ENCODE measurements at places on chromosomes 16 and 17.
A peak's percentile ranks its signal among the peaks of the same experiment; 100 is the strongest.

DNA sequence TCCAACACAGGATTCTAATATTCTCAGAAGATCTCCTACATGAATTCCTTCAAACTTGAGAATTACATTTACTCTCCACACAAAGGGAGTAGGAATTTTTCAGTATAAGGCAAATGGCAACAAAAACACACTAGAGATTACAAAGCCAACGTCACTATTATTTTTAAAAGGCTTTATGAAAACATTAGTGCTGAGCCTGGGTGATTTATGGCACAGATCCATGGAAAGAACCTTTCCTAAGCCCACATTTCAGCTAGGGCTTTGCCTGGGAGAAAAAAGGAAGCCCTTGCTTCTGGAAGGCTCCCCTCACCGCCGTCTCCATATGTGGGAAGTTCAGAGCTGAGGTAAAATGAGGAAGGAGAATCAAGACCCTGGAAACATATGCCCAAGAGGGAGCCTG, 499.4 kb upstream of the HSBP1 start:
- no peak for DNase-seq

DNA sequence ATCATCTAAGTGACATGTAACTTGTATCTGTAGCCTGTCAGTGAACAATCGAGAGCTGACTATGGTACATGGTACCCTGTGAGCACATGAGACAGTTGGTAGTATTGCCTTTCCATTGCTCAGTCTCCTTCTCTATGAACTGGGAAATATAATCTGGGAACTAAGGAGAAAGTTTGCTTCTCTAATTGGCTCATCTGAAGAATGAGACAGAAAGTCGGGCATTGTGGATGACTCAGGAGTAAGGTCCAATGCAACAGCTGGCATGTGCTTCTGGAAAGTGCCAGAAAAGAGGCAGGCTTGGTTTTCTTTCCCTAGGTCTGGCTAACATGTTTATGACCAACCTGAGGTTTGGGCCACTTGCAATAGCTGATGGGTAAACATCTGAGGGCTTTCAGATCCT, 51.9 kb downstream of the ZZEF1 start:
- DNase-seq = no peak

DNA sequence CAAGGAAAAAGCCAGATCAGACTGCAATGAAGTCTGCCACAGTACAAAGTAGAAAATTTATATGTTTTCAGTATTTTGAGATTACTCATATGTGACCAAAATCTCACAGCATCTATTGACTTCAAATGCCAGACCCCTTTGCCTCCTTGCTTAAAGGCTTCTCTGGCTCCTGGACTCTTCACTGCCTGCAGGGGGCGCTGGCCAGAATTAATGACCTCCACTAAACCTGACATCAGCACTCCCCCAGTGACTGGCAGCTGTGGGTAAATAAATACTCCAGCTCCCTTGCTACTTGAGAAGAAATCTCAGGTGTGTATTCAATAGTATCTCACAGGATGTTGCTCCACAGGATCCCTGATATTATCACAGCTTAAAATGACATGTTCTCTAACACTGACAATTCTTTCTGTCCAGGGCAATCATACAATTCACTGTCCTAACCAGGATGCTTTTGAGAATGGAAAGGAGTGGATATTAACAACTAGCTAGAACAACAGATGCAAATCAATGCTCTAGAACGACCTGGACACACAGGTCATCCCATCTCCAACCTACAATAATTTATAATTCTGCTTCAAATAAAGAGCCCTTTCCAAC, 4.0 kb downstream of the BECN1 start:
- DNase-seq = no peak

DNA sequence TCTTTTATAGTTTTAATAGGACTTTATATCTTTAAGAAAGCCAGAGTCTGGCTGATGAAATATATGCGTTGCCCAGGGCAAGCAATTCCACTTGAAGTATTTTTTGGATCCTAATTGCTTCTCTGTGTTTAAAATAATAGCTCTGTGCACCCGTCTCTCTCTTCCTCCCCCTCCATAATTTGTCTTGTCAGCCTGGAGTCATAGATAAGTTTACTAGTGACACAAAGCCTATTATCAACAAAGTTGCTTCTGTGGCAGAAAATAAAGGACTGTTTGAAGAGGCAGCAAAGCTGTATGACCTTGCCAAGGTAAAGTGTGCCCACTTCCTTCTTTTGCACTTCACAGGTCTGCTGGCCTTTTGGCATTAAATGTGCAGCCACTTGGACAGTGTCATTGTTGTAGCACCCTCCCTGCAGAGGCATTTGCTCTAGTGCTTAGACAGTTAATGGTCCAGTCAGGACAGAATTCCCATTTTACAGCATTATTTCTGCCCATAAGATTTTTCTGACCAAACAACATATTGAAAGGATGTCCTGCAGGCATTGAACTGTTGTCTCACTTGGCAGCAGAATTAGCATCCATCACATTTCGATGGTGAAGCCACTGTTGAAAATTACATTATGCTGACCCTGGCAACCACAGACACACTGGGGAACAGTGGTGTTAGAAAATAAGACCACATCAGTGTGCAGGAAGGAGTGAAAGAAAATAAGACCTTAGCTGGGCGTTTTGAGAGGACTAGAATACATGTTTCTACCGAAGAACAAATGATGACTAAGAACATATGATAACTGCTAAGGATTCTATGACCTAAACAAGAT, 28.4 kb upstream of the SLC12A3 start:
- DNase-seq = no peak

- DNase-seq = no peak
Observed at GRCh38 chr16:56370875-56371659, 54.3 kb downstream of the AMFR start.

DNA sequence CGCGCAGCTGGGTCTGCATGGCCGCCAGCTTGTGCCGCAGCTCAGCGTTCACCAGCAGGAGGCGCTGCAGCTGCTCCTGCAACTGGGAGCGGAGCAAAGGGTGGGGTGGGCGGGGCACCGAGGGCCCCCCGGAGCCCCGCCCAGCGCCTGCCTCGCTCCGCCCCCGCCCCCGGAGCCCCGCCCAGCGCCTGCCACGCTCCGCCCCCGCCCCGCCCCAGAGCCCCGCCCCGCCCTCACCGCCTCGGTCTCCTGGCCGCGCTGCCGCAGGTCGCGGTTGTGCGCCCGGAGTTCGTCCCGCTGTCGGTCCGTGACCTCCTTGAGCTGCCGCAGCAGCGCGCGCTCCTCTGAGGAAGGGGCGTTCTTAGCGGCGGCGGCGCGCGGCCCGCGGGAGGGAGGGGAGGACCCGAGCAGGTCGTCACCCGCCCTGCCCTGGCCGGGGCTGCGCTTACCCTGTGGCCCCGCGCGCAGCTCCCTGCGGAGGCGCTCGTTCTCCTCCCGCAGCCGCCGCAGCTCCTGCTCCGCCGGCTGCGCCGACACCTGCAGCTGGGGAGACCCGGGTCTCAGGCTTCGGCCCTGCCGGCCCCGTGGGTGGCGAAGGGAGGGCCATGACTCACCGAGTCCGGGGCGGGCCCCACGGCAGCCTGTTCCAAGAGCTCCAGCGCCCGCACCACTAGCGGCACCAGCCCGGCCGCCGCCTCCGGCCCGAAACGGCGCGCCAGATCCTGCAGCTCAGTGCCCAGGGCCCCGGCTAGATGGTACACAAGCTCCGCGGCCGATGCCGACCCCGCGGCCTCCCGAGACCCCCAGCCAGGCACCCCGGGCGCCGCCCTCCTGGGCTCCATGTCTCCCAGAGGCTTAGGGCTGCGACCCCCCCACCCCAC, 463 bp downstream of the RILP start:
- peak; percentile 33 for DNase-seq

GRCh38 chr16:55575496-55575895, 9.0 kb downstream of the CAPNS2 start:
- no peak for DNase-seq

GRCh38 chr16:50301626-50302471, 35.5 kb downstream of the ADCY7 start:
- no peak for DNase-seq

DNA sequence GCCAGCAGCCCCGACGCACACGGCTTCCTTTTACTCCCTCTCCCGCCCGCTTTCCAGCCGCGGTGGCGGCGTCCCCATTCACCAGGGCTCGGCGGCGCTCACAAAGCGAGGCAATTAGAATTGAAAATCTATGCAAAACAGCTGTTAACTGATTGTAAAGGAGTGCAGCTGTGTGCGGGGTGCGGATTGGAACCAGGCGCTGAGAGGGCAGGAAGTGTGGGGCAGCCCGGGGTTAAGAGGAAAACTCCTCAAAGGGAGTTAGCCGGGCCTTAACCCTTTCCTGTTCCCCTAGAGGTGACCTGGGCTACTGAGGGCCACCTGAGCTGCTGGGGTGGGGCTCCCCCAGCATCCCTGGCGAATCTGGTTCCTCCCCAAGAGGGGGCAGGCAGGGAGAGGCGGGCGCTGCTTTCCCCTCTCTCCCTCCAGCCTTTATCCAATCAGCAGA, 5.8 kb upstream of the GSE1 start:
- DNase-seq = no peak

DNA sequence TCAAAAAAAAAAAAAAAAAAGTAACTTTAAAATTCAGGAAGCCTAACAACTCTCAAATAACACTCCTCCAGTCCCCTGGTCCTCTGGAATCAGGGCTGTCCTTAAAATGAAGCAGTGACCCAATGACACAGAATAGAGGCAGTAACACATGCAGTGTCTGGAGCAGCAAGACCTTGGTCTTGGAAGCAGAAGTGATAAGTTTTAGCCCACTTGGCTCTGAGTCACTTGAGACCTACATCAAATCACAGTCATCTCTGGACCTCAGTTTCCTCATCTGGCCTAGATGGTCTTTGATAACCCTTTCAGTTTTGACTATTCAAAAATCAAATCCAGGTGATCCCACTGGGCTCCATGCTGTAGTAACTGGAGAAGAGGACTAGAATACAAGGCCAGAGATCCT, 39.0 kb downstream of the LYRM1 start:
- no peak for DNase-seq

DNA sequence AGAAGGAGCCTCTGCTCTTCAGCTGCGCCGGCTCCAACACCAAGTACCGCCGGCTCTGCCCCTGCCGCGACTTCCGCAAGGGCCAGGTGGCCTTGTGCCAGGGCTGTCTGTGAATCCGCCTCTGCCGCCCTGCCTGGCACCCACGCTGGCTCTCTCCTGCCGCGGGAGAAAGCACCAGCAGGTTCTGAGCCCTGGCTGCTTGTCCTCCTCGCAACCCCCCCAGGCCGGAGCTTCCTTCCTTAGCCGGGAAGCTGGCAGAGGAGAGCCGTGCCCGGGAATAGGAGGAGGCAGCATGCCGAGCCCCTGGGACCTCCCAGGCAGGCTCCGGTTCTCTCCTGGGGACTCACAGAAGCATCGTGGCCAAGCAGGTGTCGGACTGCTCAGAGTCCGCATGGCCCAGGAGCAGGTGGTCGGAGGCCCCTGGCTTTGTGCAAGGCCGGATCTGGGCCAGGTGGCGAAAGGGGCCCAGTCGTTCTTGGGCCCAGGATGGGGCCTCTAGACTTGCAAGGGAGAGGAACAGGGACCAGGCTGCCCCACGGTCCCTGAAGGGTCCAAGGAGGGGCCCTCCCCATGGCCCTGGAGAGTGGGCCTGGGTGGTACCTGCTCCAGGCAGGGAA, 80.6 kb downstream of the MGAT5B start:
- no peak for DNase-seq

Data from anterior cingulate cortex (tissue), 58 donors.